ENCODE measurements at places on chromosomes 4 and X. TPM values are rescaled to one million over a fixed set of nuclear protein-coding genes. Genes with fewer than 3 reads are reported as not detected.

Gene FRMD7
- not detected for total RNA-seq

Gene OPRPN
- not detected for total RNA-seq

Gene GPR143
- 0.12 TPM for total RNA-seq

Gene EVC2
- total RNA-seq: 2.7 TPM
